ENCODE measurements at places on chromosomes 7 and 10.

GRCh38 chr10:129968020-129968852 lies 4.2 kb upstream of the EBF3 start:
- no peak for DNase-seq

DNA sequence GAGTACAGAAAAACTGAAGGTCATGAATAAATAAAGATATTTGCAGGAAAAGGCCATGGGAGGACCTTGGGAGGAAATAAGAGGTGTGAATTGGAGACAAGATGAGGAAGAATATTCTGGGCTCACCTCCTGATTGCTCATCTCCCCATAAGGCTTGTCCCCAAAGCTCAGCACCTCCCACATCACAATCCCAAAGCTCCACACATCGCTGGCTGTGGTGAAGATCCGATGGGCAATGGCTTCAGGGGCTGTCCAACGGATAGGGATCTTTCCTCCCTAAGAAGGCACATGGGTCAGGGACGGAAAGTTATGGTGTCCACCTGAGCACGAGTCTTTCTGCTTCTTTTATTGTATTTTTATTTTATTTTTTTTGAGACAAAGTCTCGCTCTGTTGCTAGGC lies 12.9 kb downstream of the ZYX start:
- DNase-seq, result no peak

DNA sequence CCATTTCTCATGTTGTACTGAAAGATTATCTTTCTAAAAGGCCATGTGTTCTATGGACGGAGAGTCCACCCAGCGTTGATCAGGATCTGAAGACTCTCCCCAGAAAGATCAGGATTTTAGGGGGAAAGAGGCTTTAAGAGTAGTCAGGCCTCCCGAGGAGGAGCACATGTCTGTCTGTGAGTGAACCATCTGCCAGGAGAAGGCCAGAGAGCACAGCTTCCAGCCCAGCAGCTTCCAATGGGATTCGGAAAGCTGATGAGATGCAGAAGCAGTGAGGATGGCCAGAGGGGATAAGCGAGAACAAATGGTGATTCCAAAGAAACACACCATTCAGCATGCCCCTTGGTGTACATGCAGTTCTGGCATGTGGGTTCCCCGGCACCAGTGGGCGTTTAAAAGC lies 88.5 kb upstream of the TCERG1L start:
- no peak for DNase-seq

DNA sequence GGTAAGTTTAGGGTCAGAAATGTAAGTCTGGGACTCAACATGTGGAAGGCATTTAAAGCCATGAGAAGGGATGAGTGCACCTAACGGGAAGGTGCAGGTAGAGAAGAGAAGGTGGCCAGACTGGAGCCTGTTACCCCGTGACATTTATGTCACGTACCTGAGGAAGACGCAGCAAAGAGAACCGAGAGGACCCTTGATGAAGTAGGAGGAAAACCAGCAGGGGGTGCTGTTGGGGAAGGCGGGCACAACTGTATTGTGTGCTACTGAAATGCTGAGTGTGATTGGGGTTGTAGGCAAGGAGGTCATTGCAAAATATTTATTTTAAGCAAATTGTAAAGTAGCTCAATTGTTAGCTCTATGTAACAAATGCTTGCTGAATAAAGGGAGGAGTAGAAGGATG lies 338.2 kb upstream of the PRKCQ start:
- DNase-seq, result no peak

GRCh38 chr7:39664057-39664456 lies 40.7 kb downstream of the RALA start:
- DNase-seq, result no peak

DNA sequence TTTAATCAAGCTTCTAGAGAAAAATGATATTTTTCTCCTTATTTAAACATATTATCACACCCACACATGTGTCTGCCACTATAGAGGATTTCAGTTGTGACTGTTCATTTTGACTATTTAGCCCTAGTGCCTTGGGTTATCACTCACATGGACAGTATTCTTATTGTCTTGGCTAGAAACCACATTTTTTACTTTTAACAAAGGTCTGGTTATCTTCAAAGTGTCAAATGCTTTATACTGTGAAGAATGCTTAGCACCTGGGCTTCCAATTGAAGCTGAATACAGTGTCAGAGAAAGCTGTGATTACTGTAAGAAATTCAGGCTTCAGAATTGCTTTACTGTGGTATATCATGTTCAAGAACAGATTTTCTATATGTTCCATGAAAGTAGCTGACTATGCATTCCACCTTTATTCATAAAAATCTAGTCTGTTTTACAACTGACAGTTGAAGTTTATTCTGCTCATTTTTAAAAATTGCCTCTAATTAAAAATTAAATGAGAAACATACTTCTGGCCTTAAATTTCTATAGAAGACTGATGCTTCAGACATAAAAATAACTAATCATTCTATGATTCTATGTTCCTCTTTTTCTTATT lies 278.6 kb downstream of the SEMA3D start:
- DNase-seq, result no peak

DNA sequence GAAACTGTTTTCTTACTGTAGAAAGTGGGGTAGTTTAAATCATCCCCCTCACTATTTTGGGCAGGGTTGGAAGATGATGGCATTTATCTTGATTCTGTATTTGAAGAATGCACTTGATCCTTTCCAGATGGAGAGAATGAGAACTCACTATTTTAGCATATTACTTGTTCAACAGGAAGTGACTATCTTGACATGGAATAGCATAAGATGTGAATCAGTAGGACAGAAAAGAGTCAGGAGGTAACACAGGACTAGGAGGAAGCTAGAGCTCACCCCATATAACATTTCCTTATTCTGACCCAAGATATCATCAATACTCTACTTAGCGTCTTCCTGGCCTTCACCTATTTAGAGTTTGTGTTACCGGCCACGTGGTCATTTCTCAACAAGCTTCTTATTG lies 400.2 kb downstream of the PHTF2 start:
- DNase-seq, result no peak

GRCh38 chr7:157493017-157493416 lies 156.2 kb downstream of the DNAJB6 start:
- DNase-seq, result no peak

DNA sequence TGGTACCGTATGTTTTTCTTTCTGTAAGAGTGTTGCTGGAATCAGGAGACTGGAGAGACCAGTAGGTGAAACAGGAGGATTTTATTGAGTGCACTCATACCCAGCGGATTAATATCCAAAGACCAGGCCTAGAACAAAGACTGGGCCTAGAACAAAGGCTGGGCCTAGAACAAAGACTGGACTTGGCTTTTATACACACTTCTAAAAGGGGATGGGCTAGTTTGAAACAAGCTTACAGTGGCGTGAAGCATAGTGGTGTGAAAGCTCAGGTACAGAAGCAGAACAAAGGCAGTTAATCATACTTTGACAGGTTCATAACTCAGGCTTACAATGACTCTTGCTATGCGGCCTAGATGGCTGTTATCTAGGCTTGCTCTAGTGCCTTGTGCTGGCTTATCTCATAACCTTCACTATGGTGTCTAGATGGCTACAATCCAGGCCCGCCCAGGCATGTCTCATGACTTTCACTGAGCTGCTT lies 67.7 kb downstream of the TRIM24 start:
- DNase-seq, result no peak

- no peak for DNase-seq
Observed at GRCh38 chr10:34526186-34526585, 288.9 kb downstream of the PARD3 start.

GRCh38 chr10:123126246-123126645 lies 9.5 kb upstream of the HMX3 start:
- no peak for DNase-seq

DNA sequence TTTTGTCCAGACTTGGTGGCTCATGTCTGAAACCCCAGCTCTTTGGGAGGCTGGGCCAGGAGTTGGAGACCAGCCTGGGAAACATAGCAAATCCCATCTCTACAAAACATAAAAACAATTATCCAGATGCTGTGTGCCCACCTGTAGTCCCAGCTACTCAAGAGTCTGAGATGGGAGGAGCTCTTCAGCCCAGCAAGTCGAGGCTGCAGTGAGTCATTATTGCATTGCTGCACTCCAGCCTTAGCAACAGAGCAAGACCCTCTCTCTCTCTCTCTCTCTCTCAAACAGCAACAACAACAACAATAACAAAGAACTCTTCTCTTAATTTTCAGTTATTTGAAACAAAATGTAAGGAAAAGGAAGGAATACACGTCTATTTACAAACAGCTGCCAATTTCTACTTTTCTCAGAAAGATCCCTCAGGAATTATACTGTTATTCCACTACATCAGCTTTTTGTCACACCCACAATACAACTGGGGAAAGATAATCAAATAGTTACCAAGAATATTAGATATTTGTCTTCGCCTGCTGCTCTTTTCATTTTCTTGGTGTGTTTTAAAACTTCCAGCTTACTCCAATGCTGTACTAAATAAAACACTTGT lies 5.1 kb upstream of the TSPAN12 start:
- DNase-seq, result no peak

DNA sequence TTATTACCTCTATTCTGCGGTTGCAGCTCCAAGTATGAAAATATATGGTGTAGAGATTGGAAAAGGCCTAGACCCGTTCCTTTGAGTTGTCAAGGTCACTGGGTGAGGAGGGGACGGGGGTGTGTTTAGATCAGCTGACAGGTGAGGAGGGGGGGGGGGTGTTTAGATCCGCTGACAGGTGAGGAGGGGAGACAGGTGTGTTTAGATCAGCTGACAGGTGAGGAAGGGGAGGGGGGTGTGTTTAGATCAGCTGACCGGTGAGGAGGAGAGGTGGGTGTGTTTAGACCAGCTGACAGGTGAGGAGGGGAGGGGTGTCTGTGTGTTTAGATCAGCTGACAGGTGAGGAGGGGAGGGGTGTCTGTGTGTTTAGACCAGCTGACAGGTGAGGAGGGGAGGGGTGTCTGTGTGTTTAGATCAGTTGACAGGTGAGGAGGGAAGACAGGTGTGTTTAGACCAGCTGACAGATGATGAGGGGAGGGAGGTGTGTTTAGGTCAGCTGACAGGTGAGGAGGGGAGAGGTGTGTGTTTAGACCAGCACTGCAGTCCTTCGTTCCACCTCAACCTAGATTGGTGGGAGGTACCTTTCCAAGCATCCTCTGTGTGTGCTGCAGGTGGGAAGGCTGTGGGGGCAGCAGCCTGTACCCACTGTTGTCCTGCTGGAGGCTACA lies 655.0 kb upstream of the ADARB2 start:
- peak; percentile 76 for DNase-seq

DNA sequence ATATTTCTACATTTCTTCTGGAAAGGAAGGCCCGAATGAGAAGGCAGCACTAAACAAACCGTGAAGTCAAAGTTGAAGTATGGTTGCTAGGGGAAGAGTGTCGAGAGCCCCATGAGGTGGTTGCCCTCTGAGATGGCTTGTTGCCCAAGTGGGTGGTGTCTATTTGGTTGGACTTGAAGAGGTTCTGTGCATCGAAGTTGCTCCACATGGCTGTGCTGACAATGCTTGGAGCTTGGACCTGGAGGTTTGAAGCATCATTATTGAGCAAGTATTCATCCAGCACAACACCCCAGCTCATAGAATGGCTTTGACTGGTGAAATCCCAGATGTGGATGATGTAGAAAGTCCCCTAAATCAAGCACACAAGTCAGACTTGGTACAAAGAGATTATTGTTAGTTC lies 165.2 kb upstream of the CDCA7L start:
- no peak for DNase-seq

GRCh38 chr10:73340121-73340520 lies 18.5 kb downstream of the CFAP70 start:
- no peak for DNase-seq

DNA sequence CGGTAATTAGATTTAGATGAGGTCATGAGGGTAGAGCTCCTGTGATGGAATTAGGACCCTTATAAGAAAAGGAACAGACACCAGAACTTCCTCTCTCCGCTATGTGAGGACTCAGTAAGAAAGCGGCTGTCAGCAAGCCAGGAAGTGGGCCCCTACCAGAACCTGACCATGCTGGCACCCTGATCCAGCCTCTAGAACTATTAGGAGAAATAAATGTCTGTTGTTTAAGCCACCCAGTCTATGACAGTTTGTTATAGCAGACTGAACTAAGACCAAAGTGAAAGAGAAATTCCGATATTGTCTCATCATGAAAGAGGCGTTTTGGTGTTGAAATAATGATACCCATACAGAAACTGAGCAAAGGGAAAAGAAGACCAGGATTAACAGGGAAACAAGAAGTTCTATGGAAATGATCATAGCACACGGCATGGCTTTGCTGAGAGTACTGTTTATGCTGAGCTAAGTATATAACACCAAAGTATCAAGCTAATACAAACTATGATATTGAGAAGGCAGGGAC lies 9.2 kb downstream of the CLEC2L start:
- DNase-seq, result no peak

DNA sequence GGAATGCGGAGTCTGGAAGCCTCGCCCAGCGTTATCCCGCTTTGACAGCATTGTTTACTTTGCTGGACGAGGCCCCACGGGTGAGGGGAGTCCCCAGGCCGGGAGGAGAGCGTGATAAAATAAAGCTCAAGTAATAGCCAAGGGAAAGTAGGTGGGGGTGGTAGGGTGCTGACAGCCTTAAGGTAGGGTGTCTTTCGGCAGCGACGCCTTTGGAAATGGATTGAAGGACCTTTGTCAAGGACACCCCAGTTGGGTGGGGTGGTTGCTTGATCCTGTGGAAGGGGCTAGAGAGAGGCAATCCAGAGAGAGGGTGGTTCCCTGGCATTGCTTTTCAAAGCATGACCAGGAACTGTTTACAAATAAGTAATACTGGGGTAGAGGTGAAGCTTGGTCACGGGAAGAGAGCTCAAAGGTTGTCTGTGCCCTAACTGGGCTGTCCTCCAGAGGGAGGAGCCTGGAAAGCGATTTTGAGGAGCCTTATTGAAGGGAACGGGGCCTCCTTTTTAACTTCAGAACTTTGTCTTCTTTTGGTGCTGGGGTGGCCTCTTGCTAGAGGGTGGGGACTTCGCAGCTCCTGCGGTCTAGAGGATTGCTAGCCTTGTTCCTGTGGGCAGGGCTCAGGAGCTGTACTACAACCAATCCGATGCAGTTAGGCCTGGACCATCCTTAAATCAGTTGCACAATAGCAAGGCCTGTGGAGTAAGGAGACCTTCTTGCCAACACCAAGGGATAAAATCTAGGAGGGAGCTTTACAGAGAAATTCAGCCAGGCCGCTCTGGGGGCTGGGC lies 1.3 kb downstream of the EIF4EBP2 start:
- no peak for DNase-seq

DNA sequence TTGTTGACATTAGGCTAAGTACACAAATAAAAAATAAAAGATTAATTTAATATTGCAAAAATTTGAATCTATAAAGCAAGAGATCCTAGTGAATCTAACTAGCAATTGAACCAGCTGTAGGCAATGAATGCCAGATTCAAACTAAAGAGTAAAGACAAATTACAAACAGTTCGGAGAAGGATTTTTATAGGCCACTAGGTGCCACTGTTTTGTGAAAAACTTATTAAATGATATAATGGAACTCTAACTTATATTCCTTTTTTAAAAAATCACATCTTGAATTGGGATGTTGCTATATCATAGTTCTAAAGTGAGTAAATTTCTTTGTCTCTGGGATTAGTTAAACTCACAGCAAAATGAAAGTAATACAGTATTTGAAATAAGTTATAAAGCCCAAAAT lies 39.1 kb upstream of the GNAI1 start:
- DNase-seq, result no peak

GRCh38 chr7:14336256-14336655 lies 346.8 kb upstream of the ETV1 start:
- no peak for DNase-seq

Measured in NCI-H1105 (cell line).